Gastrocnemius medialis (tissue), 4 donors: ENCODE measurements at places on chromosomes 4 and X. TPM values are rescaled to one million over a fixed set of nuclear protein-coding genes. Genes with fewer than 3 reads are reported as not detected.
A peak's percentile ranks its signal among the peaks of the same experiment; 100 is the strongest.

- H3K4me1 ChIP-seq, result peaks cover 7% of the 10 kb centered on the region
- DNase-seq, result peak; percentile 5
- H3K36me3 ChIP-seq, result no peaks in the 10 kb centered on the region
- no peak overlapping the region for H3K4me3 ChIP-seq
- no peaks in the 10 kb centered on the region for H3K27me3 ChIP-seq
These were observed 3.2 kb downstream of the TDO2 start for GRCh38 chr4:155906554-155907247.

- DNase-seq, result no peak
- no peaks in the 10 kb centered on the region for H3K36me3 ChIP-seq
- H3K27me3 ChIP-seq, result peaks cover 24% of the 10 kb centered on the region
- no peak overlapping the region for H3K4me3 ChIP-seq
These were observed 11.7 kb downstream of the PITX2 start for GRCh38 chr4:110610940-110611831.

DNA sequence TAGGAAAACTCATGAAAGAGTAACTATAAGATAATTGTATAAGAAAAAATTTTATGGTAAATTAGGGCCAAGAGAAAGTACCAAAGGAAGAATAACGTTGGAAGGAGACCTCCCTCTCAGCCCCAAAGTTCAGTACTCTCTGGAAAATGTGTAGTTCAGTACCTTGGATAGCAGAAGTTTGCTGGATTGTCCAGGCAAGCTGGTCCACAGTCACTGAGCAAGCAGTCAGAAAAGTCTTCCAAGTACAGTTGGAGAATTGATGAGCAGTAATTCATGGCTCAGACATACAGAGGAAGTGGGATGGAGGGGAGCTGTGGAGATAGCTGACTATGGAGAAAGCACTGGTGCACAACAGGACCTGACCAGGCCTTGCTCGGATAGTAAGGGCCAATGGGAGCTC, 598.2 kb upstream of the NDST4 start:
- no peak for DNase-seq
- H3K4me1 ChIP-seq, result no peaks in the 10 kb centered on the region
- H3K27ac ChIP-seq, result no peak overlapping the region
- no peaks in the 10 kb centered on the region for H3K27me3 ChIP-seq
- H3K36me3 ChIP-seq, result no peaks in the 10 kb centered on the region
- no peak overlapping the region for H3K4me3 ChIP-seq

DGKK gene
- total RNA-seq, result not detected

WDFY3 gene
- total RNA-seq, result 28.3 TPM

DNA sequence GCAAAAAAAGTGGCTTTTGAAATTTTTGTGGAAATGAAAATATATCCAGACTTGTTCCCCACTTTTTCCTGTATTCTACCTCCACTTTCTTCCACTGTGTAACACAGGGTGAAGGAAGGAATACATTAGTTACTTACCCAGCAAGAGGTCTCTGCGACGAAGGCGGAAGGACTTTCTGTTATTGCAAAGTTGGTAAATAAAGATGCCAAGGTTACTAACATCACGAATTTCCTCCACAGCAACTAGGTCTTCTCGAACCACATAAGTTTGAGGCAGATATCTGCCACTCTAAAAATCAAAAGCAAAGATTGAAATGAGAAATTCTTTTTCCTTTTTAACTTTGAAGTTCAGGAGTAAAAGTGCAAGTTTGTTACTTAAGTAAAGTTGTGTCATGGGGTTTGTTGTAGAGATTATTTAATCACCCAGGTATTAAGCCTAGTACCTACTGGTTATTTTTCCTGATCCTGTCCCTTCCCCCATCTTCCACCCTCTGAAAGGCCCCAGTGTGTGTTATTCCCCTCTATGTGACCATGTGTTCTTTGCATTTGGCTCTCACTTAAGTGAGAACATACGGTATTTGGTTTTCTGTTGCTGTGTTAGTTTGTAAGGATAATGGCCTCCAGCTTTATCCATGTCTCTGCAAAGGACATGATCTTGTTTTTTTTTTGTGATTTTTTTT, 5.8 kb downstream of the ITM2A start:
- no peak overlapping the region for H3K27ac ChIP-seq
- H3K4me3 ChIP-seq, result no peak overlapping the region
- no peaks in the 10 kb centered on the region for H3K27me3 ChIP-seq
- H3K36me3 ChIP-seq, result no peaks in the 10 kb centered on the region

CLCN4 gene
- total RNA-seq, result 95.4 TPM

DNA sequence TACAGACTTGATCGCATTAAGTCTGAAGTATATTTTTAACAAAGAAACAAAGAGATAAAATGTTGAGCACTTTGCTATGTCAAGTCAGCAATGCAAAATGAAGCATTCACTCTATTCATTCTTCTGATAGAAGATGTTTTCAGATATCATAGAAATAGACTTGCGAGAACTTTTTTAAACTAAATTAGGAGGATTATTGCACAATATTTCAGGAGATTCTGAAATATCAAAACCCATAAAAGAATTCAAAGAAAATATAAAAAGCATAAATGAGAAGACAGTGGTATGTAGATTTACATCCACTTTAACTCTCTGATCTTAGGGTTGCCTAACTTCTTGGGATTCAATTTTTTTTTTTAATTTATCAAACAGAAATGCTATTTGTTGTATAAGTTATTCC, 81.1 kb upstream of the PABPC4L start:
- H3K4me3 ChIP-seq, result no peak overlapping the region
- H3K27me3 ChIP-seq, result no peaks in the 10 kb centered on the region
- no peaks in the 10 kb centered on the region for H3K36me3 ChIP-seq
- no peak overlapping the region for H3K27ac ChIP-seq
- H3K4me1 ChIP-seq, result no peaks in the 10 kb centered on the region

DNA sequence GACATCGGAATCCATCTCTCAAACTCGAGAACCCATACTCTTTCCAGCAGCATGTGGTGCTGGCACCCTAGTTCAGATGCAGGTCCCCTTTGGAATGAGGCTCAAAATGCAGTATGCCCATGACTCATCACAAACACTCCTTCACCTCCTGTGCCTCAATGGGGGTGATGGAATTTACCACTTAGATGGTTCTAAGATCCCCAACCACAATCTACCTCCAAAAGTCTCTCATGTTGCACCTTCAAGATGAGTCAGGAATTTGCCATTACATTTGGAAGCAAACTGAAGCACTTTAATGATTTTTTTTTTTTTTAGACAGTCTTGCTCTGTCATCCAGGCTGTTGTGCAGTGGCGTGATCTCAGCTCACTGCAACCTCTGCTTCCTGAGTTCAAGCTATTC, 8.5 kb upstream of the MID1 start:
- no peaks in the 10 kb centered on the region for H3K4me1 ChIP-seq
- no peak overlapping the region for H3K27ac ChIP-seq
- no peak for DNase-seq

DNA sequence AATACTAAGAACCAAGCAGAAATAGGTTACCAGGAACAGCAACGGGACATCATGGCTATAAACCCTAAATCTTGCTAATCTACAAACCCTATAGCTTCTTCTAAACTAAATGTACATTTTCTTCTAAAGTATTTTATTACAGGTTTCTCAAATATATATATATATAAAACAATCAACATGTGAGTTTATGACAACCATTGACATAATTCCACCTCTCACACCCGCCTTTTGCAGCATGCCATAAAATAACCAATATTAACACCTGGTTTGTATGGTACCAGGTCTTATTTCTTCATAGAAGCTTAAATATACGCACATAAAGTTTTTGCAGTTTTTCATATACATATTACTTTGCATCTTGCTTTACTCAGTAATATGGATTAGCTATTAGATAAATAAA, 955.3 kb upstream of the LCORL start:
- no peak for DNase-seq
- no peaks in the 10 kb centered on the region for H3K27me3 ChIP-seq
- no peak overlapping the region for H3K4me3 ChIP-seq
- no peak overlapping the region for H3K27ac ChIP-seq
- H3K36me3 ChIP-seq, result no peaks in the 10 kb centered on the region

GRCh38 chr4:153186046-153186728, 18.1 kb upstream of the TRIM2 start:
- H3K36me3 ChIP-seq, result no peaks in the 10 kb centered on the region
- no peak for DNase-seq
- H3K27me3 ChIP-seq, result no peaks in the 10 kb centered on the region
- H3K4me3 ChIP-seq, result no peak overlapping the region

GRCh38 chr4:2260344-2261109, 1.4 kb downstream of the MXD4 start:
- peak overlapping the region; percentile 85 for H3K27ac ChIP-seq
- no peaks in the 10 kb centered on the region for H3K27me3 ChIP-seq
- peak; percentile 1 for DNase-seq
- peak overlapping the region; percentile 96 for H3K4me3 ChIP-seq
- no peaks in the 10 kb centered on the region for H3K36me3 ChIP-seq

WAS gene
- total RNA-seq, result 1.8 TPM
